ENCODE measurements at places on chromosomes 4 and X. TPM values are rescaled to one million over a fixed set of nuclear protein-coding genes. Genes with fewer than 3 reads are reported as not detected.

Gene ADH1A
- total RNA-seq: 0.48 TPM

Gene APELA
- total RNA-seq: 2.2 TPM

Gene S100G
- not detected for total RNA-seq

GRCh38 chrX:109878236-109878635 lies 124.7 kb upstream of the TMEM164 start:
- DNase-seq: no peak

DNA sequence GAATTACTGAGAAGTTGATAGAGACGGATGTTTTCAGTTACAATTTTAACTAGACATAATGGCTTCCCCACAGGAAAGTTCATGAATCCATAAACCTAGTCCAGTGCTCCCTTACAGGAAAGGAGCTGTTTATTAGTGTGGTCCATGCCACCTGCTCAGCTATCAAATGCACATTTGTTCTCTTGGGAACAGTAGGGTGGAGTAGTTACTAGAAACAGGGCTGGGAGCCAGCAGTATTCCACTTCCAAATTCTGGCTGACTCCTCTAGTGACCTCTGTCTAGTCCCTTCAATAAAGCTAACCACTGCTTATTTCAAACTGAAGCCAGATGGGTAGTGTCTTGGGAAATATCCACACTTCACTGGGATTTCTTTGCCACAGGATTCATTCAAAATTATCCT lies 88.4 kb upstream of the TLL1 start:
- DNase-seq: no peak

Data from umbilical cord (tissue), 2 donors.